ENCODE measurements at places on chromosomes 12 and 14.

DNA sequence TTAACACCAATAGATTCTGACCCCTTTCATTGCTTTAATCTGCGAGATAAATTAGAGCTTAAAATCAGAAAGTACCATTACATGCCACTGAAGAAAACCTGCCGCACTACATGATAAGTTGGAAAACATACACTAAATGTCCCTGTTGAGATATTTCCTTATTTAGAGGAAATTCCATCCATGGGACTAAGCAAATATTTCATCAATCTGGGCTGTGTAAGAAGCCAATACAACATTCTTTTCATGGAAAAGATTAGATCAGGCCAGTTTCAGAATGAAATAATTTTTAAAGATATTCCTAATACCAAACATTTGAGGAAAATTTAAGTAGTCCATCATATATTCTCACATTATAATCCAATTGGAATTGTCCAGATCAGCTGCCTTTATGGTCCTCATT lies 112.8 kb downstream of the LLPH start:
- DNase-seq, result no peak

- DNase-seq, result no peak
Measured at GRCh38 chr12:45763381-45763780, 33.9 kb downstream of the ARID2 start.

DNA sequence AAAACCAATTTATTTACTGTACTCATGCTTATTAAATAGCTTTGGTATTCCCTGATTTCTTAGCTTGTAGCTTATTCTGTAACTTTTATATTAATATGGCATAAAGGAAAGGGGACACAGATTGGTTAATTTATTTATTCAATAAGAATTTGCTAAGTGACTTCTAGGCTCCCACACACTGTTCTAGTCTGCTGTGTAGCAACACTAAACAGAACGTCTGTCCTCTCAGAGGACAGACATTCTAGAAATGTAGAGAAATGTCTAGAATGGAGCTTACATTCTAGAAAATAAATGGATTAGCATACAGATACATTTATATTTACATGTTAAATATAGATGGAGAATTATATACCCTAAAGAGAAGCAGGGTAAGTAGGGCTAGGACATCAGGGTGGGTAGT lies 184.9 kb upstream of the ABCD2 start:
- DNase-seq, result no peak

DNA sequence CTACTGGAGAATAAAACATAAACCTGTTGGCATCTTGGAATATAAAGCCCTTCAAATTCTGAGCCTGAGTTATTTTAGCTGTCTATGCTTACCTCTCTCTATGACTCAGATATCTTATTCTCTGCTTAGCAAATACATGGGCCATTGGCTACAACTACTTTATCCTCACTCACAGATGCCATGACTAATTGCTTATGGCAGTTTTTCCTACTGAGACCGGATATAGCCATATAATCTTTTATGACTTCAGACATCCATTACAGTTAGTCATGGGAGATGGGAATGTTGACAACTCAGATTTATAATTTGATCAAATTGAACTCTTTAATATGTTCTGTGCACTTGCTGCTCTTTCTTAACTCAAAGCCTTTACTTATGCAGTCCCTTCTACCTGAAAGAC lies 502.4 kb upstream of the ATP2B1 start:
- DNase-seq, result no peak

- no peak for DNase-seq
Measured at GRCh38 chr12:53717319-53717718, 9.9 kb downstream of the CALCOCO1 start.

DNA sequence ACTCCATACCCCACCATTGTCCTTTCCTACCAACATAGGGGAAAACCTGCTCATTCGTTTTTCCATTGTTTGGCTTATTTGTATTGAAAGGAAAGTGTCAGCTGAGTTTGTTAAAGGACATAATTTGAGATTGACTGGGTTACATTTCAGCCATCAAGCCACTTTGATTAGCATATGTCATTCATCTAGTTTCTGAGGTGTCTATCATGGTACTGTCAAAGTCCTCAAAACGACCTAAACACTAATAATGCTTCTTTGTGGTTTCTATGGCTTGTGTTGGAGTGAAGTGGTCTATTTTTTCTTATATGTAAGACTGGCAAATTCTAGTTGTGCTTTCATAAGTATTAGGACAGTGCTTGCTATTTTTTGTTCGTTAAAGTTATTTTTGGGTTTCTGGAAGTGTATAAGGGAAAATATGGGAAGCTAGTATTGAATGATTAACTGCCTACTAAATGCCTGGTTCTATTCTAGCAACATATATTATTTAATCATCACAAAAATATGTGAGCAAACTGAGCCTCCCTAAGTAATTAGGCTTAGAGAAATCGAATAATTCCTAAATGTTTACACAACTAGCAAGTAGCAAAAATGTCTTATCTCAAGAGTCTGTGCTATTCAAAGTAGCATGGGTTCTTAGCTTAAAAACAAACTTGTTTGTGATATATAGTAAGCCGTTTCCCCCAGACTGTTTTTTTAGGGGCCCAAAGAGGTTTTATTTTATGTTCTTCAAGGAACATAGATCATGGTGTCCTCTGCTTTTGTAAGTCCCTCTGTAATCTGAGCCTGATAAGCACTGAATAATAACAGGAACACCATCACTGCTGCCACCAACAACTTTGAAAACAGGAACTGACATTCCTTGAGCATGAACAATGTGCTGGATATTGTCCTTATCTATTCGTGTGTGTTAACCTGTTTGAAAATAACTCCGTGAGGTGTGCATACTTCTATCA lies 67.1 kb downstream of the DERA start:
- DNase-seq, result no peak

- DNase-seq, result no peak
Measured at GRCh38 chr14:61418746-61419145, 97.4 kb downstream of the PRKCH start.

DNA sequence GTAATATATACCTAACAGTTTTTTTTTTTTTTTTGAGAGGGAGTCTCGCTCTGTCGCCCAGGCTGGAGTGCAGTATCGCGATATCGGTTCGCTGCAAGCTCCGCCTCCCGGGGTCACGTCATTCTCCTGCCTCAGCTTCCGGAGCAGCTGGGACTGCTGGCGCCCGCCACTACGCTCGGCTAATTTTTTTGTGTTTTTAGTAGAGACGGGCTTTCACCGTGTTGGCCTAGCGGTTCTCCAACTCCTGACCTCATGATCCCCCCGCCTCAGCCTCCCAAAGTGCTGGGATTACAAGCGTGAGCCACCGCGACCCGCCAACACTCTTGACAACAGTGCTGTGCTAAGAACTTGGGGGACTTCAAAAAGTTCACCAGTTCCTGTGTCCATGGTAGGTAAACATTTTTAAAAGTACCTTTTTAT lies 63.5 kb downstream of the FOXG1 start:
- DNase-seq, result no peak

GRCh38 chr12:56677680-56678079 lies 10.4 kb downstream of the PTGES3 start:
- no peak for DNase-seq

- no peak for DNase-seq
Measured at GRCh38 chr14:86782092-86782580, 1210.8 kb downstream of the GALC start.

- DNase-seq, result no peak
Measured at GRCh38 chr14:101063121-101063520, 159.6 kb upstream of the RTL1 start.

GRCh38 chr12:91331371-91331770 lies 148.8 kb upstream of the DCN start:
- no peak for DNase-seq

GRCh38 chr12:58424735-58425392 lies 483.5 kb downstream of the ATP23 start:
- no peak for DNase-seq

All from activated B cell treated with CpG ODN at 0.5 μM for 24 hours (primary cell).